ENCODE measurements at places on chromosomes 12 and 14. TPM values are rescaled to one million over a fixed set of nuclear protein-coding genes. Genes with fewer than 3 reads are reported as not detected.

CFAP54 gene
- total RNA-seq = not detected

ADAM21 gene
- total RNA-seq = not detected

GDF3 gene
- not detected for total RNA-seq

KRT74 gene
- total RNA-seq = not detected

DAO gene
- 1.2 TPM for total RNA-seq

KRT77 gene
- not detected for total RNA-seq

DDX11 gene
- total RNA-seq = 189 TPM

HCAR3 gene
- total RNA-seq = not detected

NEUROD4 gene
- not detected for total RNA-seq

CCDC177 gene
- total RNA-seq = not detected

SMOC1 gene
- 0.38 TPM for total RNA-seq

ATL1 gene
- 9.2 TPM for total RNA-seq

FZD10 gene
- total RNA-seq = not detected

ANKS1B gene
- 0.88 TPM for total RNA-seq

BCDIN3D gene
- total RNA-seq = 2.3 TPM

SERPINA12 gene
- not detected for total RNA-seq

OR6C6 gene
- not detected for total RNA-seq

SOAT2 gene
- total RNA-seq = 13.3 TPM

TCL1B gene
- total RNA-seq = not detected

GALNT6 gene
- 82.0 TPM for total RNA-seq

BAZ2A gene
- 110 TPM for total RNA-seq

SLC17A8 gene
- total RNA-seq = 61.9 TPM

INHBC gene
- total RNA-seq = not detected

PRR4 gene
- not detected for total RNA-seq

MYO1A gene
- 1,001 TPM for total RNA-seq

PPFIA2 gene
- total RNA-seq = 6.6 TPM

RNU6-8 gene
- not detected for total RNA-seq

SIX6 gene
- total RNA-seq = not detected

SLC24A4 gene
- total RNA-seq = 0.54 TPM

NTF3 gene
- total RNA-seq = not detected

CIROP gene
- total RNA-seq = not detected

CRIP1 gene
- total RNA-seq = 41.0 TPM

HOXC12 gene
- not detected for total RNA-seq

GPR135 gene
- 8.8 TPM for total RNA-seq

INSM2 gene
- total RNA-seq = not detected

CD163 gene
- total RNA-seq = 72.5 TPM

TMED8 gene
- 7.4 TPM for total RNA-seq

SYCP3 gene
- total RNA-seq = not detected

TBX3 gene
- 90.0 TPM for total RNA-seq

NID2 gene
- 16.5 TPM for total RNA-seq

IQSEC3 gene
- 0.35 TPM for total RNA-seq

SERPINA1 gene
- total RNA-seq = 332 TPM

LALBA gene
- total RNA-seq = not detected

P2RX7 gene
- 1.7 TPM for total RNA-seq

SMCO2 gene
- total RNA-seq = not detected

RGS6 gene
- 9.1 TPM for total RNA-seq

KLHDC1 gene
- 2.3 TPM for total RNA-seq

ARMH4 gene
- 1.7 TPM for total RNA-seq

CCDC175 gene
- 1.6 TPM for total RNA-seq
